ENCODE measurements at places on chromosomes 5 and 9.

DNA sequence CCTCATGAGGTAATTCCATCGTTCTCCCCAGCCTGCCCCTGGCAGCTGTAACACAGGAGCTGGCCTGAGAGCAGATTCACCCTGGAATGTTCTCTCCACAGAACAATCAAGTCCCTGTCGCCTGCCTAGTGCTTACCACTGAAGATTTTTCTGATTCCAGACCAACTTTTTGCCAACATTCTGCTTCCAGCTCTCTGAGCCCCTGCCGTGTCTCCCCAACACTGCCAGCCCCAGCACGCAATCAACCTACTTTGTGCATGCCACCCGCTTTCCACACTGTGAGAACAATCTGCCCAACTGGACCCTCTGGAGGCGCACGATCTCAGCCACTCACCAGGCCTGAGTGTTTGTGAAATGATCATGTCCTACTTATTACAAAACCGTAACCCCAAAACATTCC lies 62.6 kb downstream of the PSMB7 start:
- H3K27me3 ChIP-seq = no peaks in the 10 kb centered on the region
- H3K4me3 ChIP-seq = no peak overlapping the region
- peak overlapping the region; percentile 78 for H3K27ac ChIP-seq
- H3K36me3 ChIP-seq = peaks cover 41% of the 10 kb centered on the region

DNA sequence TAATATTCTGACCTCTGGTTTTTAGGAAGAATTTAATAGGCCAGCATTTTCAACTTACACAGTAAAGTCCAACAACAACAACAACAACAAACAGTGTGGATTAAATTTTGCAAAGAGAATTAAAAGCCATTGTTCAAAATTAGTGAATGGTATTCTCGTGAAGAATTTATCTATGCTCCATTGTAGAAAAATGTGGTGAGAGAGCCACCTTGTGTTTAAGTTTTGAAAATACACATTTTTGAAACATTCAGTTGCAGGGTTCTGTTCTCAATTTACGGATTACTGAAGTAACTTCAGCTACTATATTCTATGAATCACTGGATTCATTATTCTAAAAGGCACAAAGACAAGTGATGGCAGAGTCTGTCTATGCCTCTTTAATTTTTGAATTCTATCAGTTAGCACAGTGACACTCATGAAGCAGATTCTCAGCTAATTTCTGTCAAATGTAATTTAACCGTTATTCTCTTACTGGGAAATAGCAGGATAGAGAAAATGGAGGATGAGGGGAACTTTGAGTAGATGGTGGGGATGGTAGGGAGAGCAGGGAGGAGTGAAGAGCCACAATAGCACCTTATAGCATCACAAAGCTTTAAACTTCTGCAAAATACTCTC lies 11.0 kb downstream of the CCDC152 start:
- no peaks in the 10 kb centered on the region for H3K27me3 ChIP-seq
- no peaks in the 10 kb centered on the region for H3K4me1 ChIP-seq
- peaks cover 25% of the 10 kb centered on the region for H3K36me3 ChIP-seq
- H3K4me3 ChIP-seq = no peak overlapping the region
- no peak for DNase-seq

GRCh38 chr9:126415741-126416370 lies 89.2 kb downstream of the MVB12B start:
- no peaks in the 10 kb centered on the region for H3K27me3 ChIP-seq
- no peak overlapping the region for H3K27ac ChIP-seq
- no peaks in the 10 kb centered on the region for H3K36me3 ChIP-seq
- DNase-seq = no peak
- peaks cover 14% of the 10 kb centered on the region for H3K4me1 ChIP-seq
- no peak overlapping the region for H3K4me3 ChIP-seq

- no peak overlapping the region for H3K4me3 ChIP-seq
- peaks cover 28% of the 10 kb centered on the region for H3K36me3 ChIP-seq
- H3K4me1 ChIP-seq = no peaks in the 10 kb centered on the region
These were observed 60.0 kb upstream of the RARS1 start for GRCh38 chr5:168426007-168426863.

DNA sequence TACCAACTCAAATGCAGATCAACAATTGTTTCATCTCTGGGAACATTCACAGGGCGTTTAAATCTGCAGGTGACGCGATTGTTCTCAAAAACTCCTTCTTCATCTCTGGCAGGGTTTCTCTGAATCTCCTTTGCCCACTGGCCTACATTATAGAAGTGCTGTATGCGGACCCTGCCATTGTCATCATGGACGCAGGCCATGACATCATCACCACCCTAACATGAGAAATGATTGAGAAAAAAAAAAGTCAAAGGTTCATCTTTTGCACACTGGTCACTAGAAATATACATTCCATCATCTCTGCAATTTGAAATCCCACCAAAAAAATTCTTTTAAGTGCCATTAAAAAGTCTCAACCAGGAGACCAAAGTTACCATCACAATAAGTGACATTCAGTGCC lies 21.6 kb upstream of the TMEM245 start:
- H3K4me3 ChIP-seq = no peak overlapping the region
- no peak overlapping the region for H3K27ac ChIP-seq
- no peaks in the 10 kb centered on the region for H3K36me3 ChIP-seq
- no peaks in the 10 kb centered on the region for H3K27me3 ChIP-seq
- H3K4me1 ChIP-seq = peaks cover 9% of the 10 kb centered on the region
- DNase-seq = no peak

- H3K4me3 ChIP-seq = no peak overlapping the region
- no peaks in the 10 kb centered on the region for H3K36me3 ChIP-seq
- no peaks in the 10 kb centered on the region for H3K27me3 ChIP-seq
- H3K27ac ChIP-seq = no peak overlapping the region
These were observed 182.6 kb downstream of the FBXL7 start for GRCh38 chr5:15682566-15682965.
